ENCODE measurements at places on chromosomes 16 and 17.

GRCh38 chr16:55078699-55079410 lies 148.2 kb downstream of the IRX5 start:
- no peak overlapping the region for H3K27ac ChIP-seq
- DNase-seq = no peak
- H3K27me3 ChIP-seq = peaks cover 2% of the 10 kb centered on the region

- H3K4me3 ChIP-seq = no peak overlapping the region
- no peak overlapping the region for H3K27ac ChIP-seq
- no peaks in the 10 kb centered on the region for H3K4me1 ChIP-seq
- no peak for DNase-seq
- peaks cover 5% of the 10 kb centered on the region for H3K27me3 ChIP-seq
- H3K36me3 ChIP-seq = no peaks in the 10 kb centered on the region
Measured at GRCh38 chr16:87562201-87562600, 40.1 kb upstream of the JPH3 start.

- no peak overlapping the region for H3K4me3 ChIP-seq
- H3K4me1 ChIP-seq = peaks cover 6% of the 10 kb centered on the region
- no peaks in the 10 kb centered on the region for H3K27me3 ChIP-seq
- H3K36me3 ChIP-seq = peaks cover 3% of the 10 kb centered on the region
Measured at GRCh38 chr17:17315142-17315821, 12.1 kb downstream of the NT5M start.

DNA sequence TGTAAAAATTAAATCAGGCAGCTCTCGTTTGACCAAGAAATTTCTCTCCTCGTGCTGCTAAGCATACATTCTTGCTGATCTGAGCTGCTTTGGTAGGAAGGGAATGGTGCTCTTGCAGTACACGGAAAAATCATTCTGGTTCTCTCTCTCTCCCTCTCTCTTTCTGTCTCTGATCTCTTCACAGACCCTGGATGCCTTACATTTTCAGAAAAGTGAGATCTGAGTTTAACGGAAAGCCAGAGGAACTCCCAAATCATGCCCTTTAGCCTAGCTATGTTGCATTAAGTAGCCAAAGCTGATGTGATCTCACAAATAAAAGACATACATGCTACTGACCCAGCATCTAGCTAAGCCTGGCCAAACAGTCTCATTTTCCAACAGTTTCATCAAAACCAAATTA lies 4.0 kb downstream of the CA10 start:
- H3K27ac ChIP-seq = no peak overlapping the region
- no peak for DNase-seq
- no peaks in the 10 kb centered on the region for H3K36me3 ChIP-seq
- no peaks in the 10 kb centered on the region for H3K4me1 ChIP-seq
- H3K4me3 ChIP-seq = no peak overlapping the region

GRCh38 chr17:75176625-75177024 lies 6.1 kb downstream of the SUMO2 start:
- no peak overlapping the region for H3K4me3 ChIP-seq
- no peaks in the 10 kb centered on the region for H3K27me3 ChIP-seq
- peaks cover 43% of the 10 kb centered on the region for H3K36me3 ChIP-seq
- peaks cover 40% of the 10 kb centered on the region for H3K4me1 ChIP-seq
- peak overlapping the region; percentile 12 for H3K27ac ChIP-seq

GRCh38 chr16:10009684-10010083 lies 172.5 kb downstream of the GRIN2A start:
- no peaks in the 10 kb centered on the region for H3K36me3 ChIP-seq
- H3K4me1 ChIP-seq = no peaks in the 10 kb centered on the region
- no peak overlapping the region for H3K27ac ChIP-seq
- H3K27me3 ChIP-seq = no peaks in the 10 kb centered on the region
- no peak overlapping the region for H3K4me3 ChIP-seq

DNA sequence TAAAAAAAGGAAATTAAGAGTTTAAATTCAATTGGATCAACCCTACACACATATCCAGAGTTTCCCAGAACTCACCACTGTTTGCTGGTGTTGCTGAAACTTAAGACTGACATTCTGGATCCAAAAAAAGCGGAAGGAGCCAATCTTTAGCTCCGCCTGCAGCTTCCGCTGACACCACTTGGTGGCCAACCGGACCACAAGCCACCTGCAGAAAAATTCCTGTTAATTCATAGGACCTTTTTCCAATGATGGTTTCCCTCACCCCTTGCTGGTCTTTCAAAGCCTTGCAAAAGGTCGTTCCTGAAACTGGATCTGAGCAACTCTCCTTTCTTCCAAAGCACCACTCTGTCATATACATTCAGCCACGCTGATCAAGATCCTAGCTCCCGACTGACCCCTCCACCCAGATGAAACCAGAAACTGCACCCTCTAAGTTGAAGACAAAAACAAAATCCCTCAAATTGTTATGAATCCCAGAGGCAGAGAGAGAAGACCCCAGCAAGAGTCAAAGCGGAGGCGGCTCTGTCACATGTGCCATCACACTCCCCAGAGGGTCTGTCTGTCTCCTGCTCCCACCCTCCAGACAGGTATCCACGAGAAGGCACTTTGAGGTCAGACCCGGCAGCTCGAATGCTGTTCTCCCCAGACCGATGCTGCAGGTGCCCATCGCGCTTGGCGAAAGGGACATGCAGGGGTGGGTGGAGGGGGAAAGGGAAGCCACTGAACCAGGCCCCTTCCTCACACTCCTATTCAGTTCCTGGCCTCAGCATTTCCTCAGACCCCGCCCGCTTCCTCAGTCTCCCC lies 773 bp downstream of the BLTP2 start:
- no peaks in the 10 kb centered on the region for H3K27me3 ChIP-seq
- DNase-seq = peak; percentile 11
- H3K36me3 ChIP-seq = peaks cover 34% of the 10 kb centered on the region
- peaks cover 33% of the 10 kb centered on the region for H3K4me1 ChIP-seq

DNA sequence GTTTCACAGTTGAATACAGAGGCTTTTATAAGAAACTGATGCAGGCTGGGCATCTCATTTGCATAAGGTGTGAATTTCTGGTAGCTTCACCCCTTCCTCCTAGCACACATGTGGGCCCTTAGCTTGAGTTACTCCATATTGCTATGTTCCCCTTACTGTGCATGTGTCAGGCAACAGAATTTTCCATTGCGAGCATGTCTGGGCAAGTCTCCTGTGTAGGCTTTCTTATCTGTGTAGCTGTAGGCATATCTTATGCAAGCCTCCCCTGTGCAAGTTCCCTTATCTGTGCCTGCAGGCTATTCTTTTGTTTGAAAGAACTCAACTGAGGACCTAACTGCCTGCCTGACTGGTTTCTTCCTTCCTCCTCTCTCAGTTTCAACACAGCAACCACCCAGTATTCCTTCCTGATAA lies 597.4 kb upstream of the CDH5 start:
- H3K4me1 ChIP-seq = no peaks in the 10 kb centered on the region
- peaks cover 1% of the 10 kb centered on the region for H3K27me3 ChIP-seq
- H3K36me3 ChIP-seq = no peaks in the 10 kb centered on the region
- H3K4me3 ChIP-seq = no peak overlapping the region
- H3K27ac ChIP-seq = no peak overlapping the region
- no peak for DNase-seq

DNA sequence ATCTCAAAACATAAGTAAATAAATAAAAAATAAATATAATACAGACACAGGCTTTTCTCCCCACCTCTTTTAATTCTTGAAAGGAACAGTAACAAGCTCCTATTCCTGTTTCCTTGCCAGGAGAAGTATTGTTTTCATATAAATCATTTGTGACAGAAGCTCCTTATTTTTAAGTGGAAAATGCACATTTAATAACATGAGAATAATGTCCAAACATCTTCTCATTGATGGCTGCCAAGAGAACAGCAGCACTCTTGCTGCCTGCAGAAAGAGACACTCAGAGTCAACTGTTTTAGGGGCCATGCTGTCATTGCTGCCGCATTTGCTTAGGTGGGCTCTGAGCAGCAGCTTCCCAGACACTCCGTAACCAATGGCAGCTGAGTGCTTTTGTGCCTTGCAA lies 580.1 kb downstream of the WWOX start:
- no peaks in the 10 kb centered on the region for H3K4me1 ChIP-seq
- H3K27ac ChIP-seq = no peak overlapping the region
- DNase-seq = no peak
- no peak overlapping the region for H3K4me3 ChIP-seq
- H3K27me3 ChIP-seq = peaks cover 4% of the 10 kb centered on the region

- H3K27me3 ChIP-seq = no peaks in the 10 kb centered on the region
- no peak for DNase-seq
- peaks cover 23% of the 10 kb centered on the region for H3K36me3 ChIP-seq
- no peak overlapping the region for H3K27ac ChIP-seq
- no peak overlapping the region for H3K4me3 ChIP-seq
Measured at GRCh38 chr16:30447512-30448226, 2.0 kb upstream of the SEPHS2 start.

GRCh38 chr17:82007495-82008257 lies 15.0 kb downstream of the CENPX start:
- H3K36me3 ChIP-seq = no peaks in the 10 kb centered on the region

- H3K4me3 ChIP-seq = peak overlapping the region; percentile 83
- H3K36me3 ChIP-seq = peaks cover 16% of the 10 kb centered on the region
- no peaks in the 10 kb centered on the region for H3K27me3 ChIP-seq
- H3K27ac ChIP-seq = peak overlapping the region; percentile 93
- no peak for DNase-seq
Measured at GRCh38 chr16:17370223-17370707, 100.5 kb downstream of the XYLT1 start.

DNA sequence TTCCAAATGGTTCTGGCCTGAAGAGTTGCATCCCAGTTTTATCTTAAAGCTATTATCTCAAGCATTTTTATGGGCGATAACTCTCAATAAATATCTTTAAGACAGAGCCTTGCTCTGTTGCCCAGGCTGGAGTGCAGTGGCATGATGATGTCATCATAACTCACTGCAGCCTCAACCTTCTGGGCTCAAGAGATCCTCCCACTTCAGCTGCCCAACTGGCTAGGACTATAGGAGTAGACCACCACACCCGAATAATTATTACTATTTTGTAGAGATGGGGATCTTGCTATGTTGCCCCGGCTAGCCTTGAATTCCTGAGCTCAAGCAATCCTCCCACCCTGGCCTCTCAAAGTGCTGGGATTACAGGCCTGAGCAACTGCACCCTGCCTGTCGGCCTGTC lies 26.1 kb upstream of the CYTH1 start:
- no peaks in the 10 kb centered on the region for H3K27me3 ChIP-seq
- DNase-seq = no peak
- peaks cover 38% of the 10 kb centered on the region for H3K4me1 ChIP-seq
- peaks cover 70% of the 10 kb centered on the region for H3K36me3 ChIP-seq

GRCh38 chr16:67235816-67236562 lies 9.1 kb downstream of the TMEM208 start:
- H3K27me3 ChIP-seq = no peaks in the 10 kb centered on the region
- peaks cover 10% of the 10 kb centered on the region for H3K4me1 ChIP-seq
- peaks cover 27% of the 10 kb centered on the region for H3K36me3 ChIP-seq

DNA sequence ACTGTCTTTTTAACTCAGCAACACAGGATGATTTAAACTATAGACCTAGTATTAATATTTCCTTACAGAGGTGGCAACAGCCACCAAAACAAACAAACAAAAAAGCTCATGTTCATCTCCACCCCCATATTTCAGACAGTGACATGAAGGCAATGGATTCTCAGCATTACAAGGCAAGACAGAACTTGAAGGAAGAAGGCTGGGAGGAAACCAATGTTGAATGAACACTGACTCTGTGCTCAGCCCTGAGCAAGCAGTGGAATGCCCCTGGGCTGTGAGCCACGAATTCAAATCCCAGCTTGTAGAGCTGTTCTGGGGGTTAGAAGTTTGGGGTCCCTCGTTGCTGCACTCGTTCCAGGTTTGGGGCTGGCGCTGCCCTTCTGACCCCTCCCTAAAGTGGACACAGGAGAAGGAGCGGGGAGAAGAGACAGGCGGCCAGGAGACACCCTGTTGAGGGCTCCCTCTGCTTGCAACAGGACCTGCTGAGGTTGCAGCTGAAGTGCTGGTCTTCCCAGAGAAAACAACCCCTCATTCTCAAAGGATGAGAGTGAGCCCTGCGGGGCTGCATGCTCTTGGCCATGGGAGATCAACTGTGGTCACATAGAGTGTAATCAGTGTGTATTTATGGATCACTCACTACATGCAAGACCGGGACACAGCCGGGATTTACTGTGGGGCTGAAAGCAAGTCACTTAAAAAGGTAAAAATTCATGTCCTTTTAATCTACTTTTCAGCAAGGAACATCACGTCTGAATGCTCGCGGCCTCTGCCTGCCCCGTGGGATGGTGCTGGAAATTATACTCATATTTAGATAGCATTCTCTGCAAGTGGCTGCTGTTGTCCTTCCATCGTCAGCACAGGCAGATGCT lies 34.3 kb downstream of the MYH3 start:
- H3K27me3 ChIP-seq = peaks cover 1% of the 10 kb centered on the region
- no peak overlapping the region for H3K27ac ChIP-seq
- H3K4me1 ChIP-seq = no peaks in the 10 kb centered on the region
- no peaks in the 10 kb centered on the region for H3K36me3 ChIP-seq

- H3K4me1 ChIP-seq = no peaks in the 10 kb centered on the region
Measured at GRCh38 chr16:85759136-85759535, 8.2 kb upstream of the C16orf74 start.

- DNase-seq = no peak
- H3K27me3 ChIP-seq = no peaks in the 10 kb centered on the region
- no peaks in the 10 kb centered on the region for H3K36me3 ChIP-seq
- H3K27ac ChIP-seq = no peak overlapping the region
Measured at GRCh38 chr17:16818821-16819683, 129.0 kb downstream of the CCDC144A start.

DNA sequence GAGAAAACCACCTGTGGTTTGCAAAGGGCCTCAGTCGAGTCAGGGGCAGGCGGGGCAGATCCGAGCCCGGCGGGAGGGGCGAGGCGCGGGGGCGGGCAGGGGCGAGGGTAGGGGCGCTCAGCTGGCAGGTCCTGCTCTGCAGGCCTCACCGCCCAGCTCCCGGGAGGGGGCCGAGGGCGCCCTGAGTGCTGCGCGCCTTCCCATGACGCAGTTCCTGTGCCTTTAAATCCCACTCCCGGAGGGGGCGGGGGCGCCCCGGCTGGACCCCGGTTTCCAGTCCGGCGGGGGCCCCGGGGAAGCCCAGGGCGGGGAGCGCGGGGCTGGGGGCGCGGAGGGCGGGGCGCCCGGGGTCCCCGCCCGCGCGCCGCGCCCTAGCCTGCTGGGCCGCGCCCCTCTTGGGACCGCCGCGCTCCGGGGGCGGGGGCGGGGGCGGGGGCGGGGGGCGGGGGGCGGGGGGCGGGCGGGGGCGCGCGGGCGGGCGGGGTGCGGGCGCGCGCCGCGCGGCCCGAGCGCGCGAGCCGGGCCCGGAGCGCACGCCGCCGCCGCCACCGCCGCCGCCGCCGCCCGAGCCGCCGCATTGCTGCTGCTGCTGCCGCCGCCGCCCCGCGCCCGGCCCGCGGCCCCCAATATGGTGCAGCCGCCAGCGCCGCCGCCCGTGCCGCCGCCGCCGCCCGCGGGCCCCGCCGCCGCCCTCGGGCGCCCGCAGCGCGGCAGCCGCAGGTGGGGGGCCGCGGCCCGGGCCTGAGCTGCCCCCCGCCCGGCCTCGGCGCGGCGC lies at the start of gene JPH3:
JPH3 (plus strand) TSS at position 508 of the 775 bp plus-strand sequence. CDS start 639 bp downstream, outside the sequence.
- no peaks in the 10 kb centered on the region for H3K4me1 ChIP-seq
- H3K27ac ChIP-seq = no peak within 1 kb of the TSS
- peak within 1 kb of the TSS; percentile 37 for H3K4me3 ChIP-seq
- H3K27me3 ChIP-seq = peaks cover 50% of the 10 kb centered on the region
- DNase-seq = no peak
- H3K36me3 ChIP-seq = no peaks in the 10 kb centered on the region

GRCh38 chr17:80877729-80878303 lies 113.8 kb upstream of the CHMP6 start:
- peak overlapping the region; percentile 65 for H3K4me3 ChIP-seq
- H3K4me1 ChIP-seq = peaks cover 57% of the 10 kb centered on the region
- peak overlapping the region; percentile 96 for H3K27ac ChIP-seq
- peaks cover 54% of the 10 kb centered on the region for H3K36me3 ChIP-seq
- H3K27me3 ChIP-seq = no peaks in the 10 kb centered on the region

Measured in activated T-helper 1 cell treated with anti-CD3 and anti-CD28 coated beads, Interleukin-12 subunit alpha, Interleukin-12 subunit beta, Interleukin-2, Interleukin-4 antibody, amounts not matched to agents 30 ng/mL and 10 ng/mL and 1 ng/mL, durations not matched to agents 14 hours and 24 hours and 36 hours (primary cell).